NCI-H2081 treated with DMSO at 0.1 percent for 48 hours (cell line): ENCODE measurements at places on chromosomes 13 and 19.
A peak's percentile ranks its signal among the peaks of the same experiment; 100 is the strongest.

DNA sequence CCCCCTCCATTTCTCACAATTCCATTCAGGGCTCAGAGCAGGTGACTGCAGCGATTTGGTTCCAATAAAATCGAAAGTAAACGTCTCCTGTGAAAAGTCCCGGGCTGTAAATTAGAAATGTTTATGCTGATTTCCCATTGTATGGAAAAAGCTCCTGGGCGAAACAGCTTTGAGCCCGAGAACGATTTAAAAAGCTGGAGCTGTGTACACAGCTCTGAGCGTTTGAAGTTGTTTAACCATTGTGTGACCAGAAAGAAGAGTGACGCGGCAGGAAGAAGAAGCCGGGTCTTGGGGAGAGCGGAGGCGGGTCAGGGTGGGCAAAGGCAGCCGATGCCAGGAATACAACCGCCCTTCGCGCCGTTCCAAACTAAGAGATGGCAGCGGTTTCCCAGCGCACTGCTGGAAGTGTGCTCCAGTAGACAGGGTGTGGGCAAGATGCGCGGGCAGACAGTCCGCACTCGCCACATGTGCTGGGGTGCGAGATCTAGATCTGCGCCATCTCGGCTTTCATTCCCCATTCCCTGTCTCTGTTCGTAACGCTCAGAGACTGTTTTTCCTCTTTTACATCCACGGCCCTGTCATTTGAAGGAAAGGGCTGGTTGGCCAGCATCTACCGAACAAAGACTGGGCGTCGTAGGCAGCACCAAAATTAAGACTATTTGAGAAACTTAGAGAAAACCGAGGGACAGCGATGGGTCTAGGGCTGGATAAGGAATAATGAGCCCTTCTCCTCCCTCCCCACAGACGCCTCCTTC, 960 bp upstream of the GSX1 start:
- DNase-seq = no peak

GRCh38 chr13:110533771-110534670, 27.5 kb downstream of the RAB20 start:
- DNase-seq = no peak

DNA sequence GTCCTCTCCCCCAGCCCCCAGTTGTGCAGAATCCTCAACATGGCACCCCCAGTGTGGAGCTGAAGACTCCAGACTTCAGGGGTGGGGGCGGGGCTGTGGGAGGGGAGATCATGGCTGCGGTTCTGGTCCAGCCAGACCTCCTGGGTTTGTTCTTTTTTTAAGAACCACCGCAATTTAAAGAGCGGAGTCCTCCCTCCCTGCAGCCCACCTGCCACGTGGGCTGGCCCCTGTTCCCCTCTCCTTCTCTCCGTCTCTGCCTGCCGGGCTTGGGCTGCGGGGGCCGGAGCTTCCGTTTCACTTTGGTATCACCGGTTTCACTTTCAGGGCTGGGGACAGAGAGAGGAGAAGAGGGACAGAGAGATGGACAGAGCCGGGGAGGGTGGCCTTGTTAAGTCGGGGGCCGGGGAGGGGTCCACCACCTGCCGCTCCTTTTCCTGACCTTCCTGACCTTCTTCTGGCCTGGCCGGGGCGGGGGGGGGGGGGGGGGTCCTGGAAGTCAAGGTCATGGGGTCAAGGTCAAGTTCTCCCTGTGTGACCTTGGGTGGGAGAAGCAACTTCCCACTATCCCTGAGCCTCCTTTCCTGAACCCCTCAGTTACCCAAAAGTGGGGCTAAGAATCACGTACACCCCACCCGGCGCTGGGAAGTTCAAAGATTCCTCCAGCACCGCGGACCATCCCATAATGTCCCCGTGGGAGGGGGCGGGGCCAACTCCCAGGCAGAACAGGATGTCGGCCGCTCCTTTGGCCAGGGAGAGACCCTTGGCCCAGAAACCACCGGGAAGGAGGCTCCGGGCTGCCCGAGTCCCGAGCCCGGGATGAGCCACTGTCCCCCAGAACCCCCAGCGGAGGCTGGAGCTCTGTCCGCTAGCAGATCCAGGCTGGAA, 11.3 kb upstream of the ZBTB7A start:
- DNase-seq = no peak

GRCh38 chr13:74190999-74191398, 56.8 kb upstream of the KLF12 start:
- DNase-seq = no peak

GRCh38 chr13:56561327-56561726, 579.4 kb upstream of the PRR20A start:
- no peak for DNase-seq

DNA sequence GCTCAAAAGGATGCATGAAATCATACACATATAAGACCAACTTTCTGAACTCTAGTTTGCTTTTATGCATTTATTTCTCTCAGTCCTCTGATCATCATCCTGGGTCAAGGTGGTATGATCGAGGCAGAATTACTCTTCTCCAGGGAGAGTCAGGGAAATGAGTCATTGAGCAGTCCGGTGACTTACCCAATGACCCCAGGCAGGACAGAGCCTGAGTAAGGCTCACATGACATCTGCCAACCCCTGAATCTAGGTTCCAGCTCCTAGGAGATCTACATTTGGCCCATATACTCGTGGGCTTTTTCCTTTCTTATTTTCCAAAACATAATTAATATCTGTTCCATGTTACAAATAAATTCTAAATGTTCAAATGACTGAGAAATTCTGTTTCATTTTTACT, 502.3 kb downstream of the FOXO1 start:
- DNase-seq = no peak

GRCh38 chr13:98476538-98476966, 100.4 kb downstream of the STK24 start:
- no peak for DNase-seq

- no peak for DNase-seq
Observed at GRCh38 chr19:16067205-16067938, 8.9 kb upstream of the TPM4 start.

DNA sequence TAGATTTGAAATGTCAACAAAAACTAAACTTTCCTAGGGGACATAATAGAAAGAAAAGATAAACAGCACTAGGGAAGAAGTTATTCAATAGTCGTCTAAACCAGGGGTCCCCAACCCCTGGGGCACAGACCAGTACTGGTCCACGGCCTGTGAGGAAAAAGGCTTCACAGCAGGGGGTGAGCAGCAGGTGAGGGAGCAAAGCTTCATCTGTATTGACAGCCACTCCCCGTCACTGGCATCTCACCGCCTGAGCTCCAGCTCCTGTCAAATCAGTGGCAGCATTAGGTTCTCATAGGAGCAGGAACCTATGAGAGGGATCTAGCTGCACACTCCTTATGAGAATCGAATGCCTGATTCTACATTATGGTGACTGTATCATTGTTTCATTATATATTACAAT, 382.7 kb downstream of the MYO16 start:
- no peak for DNase-seq

- no peak for DNase-seq
Observed at GRCh38 chr19:55157064-55157908, at the start of gene TNNI3. TNNI3 (minus strand) TSS chr19:55157732; CDS start chr19:55157589, 143 bp downstream.

GRCh38 chr19:1608359-1609102, 3.3 kb upstream of the UQCR11 start:
- no peak for DNase-seq

GRCh38 chr19:33620611-33621010, 1.1 kb upstream of the CHST8 start:
- DNase-seq = no peak

DNA sequence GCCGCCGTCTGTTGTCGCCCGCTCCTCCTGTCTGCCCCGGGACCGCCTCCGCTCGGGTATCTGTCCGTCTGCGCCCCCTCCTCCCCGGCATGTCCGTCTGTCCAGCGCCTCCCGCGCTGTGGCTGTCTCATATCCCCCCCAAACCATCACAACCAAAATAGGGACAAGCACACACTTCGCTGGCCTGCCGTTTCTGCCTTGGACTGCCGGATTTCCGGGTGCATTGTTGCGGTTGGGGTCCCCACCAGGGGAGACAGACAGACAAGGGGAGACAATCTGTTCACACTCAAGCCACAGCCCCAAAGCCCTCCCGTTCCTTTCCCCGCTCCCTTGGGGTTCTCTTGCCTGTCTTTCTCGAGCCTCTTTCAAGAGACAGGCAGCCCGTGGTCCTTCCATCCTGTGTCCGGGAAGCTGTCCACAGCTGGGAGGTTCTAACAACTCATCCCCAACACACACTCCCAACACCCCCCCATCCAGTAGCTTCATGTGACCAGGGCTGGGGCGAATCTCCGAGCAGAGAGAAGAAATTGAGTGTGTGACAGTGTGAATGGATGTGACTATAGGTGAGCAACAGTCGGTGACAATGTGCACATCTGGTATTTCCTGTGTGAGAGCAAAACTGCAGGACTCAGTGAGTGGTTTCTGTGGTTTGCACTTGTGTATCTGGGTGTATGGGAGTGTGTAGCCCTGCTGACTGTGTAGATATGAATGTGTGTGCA, 16.5 kb upstream of the FOSB start:
- DNase-seq = no peak

- no peak for DNase-seq
Observed at GRCh38 chr19:35352448-35353304, 5.0 kb downstream of the FFAR1 start.

- DNase-seq = no peak
Observed at GRCh38 chr19:13873834-13874515, 3.0 kb upstream of the NANOS3 start.

- no peak for DNase-seq
Observed at GRCh38 chr19:46844067-46844489, 6.6 kb downstream of the AP2S1 start.

GRCh38 chr19:42531313-42531712, 3.0 kb upstream of the CEACAM1 start:
- DNase-seq = no peak

DNA sequence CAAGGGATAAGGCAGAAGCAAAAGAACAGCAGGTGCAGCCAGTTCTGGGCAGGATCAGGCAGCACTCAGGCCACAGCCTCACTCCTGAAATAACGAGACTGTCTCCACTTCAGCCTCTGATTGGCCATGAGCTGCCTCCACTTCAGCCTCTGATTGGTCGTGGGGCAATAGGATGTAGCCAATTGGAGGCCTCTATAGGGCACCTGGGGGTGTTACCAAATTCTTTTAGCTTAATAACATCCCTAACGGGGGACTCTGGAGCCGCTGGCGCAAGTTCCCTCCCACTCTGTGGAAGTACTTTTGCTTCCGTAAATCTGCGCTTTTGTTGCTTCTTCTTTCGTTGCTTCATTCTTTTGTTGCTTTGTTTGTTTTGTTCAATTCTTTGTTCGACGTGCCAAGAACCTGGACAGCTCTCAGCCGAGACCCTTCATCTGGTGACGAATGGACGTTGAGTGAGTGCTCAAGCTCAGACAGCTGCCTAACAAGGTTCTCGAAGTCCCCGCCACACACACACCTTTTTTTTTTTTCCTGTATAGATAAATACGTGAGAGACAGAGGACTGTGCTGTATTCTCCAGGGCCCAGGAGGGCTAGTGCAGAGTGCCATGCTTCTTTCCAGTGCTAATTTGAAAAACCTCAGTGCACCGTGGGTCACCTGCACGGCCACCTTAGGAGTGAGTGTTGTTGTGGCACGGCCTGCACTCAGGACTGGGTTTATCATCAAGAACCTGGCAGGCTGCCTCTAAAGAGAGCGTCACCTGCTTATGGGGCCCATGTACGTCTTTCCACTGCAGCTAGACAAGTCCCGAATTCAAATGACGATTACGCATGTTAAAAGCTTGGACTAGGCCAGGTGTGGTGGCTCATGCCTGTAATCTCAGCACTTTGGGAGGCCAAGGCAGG, 32.0 kb upstream of the TUBGCP3 start:
- no peak for DNase-seq

- peak; percentile 87 for DNase-seq
Observed at GRCh38 chr19:1205114-1206099, at the start of gene STK11. STK11 (plus strand) TSS chr19:1205778; CDS start chr19:1206914, 1,136 bp downstream.

- no peak for DNase-seq
Observed at GRCh38 chr13:35927567-35928021, 203.6 kb downstream of the DCLK1 start.

GRCh38 chr19:7926021-7926726, at the start of gene CTXN1:
CTXN1 (minus strand) TSS chr19:7926135; CDS start chr19:7925538, 597 bp downstream.
- no peak for DNase-seq

DNA sequence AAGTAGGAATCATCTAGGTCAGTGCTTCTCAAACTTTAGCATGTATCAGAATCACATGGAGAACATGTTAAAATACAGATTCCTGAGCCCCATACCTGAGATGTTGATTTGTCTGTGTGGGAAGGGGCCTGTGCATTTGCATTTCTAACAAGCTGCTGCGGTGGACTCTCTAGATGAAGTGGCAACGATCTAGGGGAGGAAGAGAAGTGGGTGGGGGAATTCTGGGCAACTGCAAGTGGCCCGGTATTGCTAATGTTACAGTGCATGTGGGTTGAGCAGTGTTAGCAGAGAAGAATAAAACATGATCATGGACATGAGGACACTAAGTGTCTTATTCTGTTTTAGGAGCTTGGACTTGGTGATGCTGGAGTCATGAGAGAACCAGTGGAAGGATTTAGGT, 329.0 kb downstream of the OLFM4 start:
- DNase-seq = no peak

DNA sequence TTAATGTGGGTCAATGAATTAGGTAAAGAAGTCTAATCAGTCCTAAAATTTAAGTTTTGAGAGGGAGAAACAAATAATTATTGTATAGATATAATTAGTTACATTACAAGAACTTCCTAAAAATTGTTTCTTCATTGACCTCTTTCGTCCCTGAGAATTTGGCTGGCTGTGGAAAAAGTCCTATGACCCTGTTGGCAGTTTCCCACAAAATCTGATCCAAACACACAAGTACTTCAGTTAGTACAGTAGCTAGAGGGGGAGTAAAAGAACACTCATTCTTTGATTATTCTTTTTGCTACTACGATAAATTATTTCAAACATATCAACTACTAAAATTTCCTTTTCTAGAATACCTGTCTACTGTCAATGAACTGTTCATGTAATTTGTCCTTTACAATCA, 11.3 kb downstream of the POSTN start:
- DNase-seq = no peak

GRCh38 chr19:3792114-3792513, 5.9 kb upstream of the MATK start:
- DNase-seq = no peak

- DNase-seq = no peak
Observed at GRCh38 chr13:24906268-24906667, 142.3 kb downstream of the RNF17 start.

DNA sequence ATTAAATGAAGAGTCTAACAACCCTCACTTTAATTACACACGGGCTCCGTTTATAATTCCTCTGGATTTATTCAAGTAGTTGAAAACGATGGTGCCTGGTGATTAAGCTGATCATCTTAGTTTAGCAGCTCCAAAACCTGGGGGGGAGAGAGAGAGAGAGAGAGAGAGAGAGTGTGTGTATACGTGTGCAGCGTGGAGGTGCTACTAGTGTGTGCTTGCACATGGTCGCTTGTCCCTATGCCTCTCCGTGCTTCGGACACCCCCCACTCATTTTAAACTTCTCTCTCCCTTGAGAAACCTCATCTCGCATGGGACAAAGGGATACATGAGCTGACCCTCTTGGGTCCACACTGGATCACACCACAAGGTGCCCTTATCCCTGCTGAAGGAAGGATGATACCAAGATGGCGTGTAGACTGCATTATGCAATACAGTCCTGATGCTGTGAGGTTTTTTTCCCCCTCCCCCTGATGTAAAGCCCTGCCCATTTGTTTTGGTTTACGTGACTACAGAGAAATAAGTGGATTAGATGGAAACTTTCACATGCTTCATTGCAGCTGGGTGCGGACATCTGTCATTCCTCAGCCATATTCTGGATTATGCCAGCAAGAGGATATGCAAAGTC, 320.8 kb downstream of the ZNF536 start:
- DNase-seq = no peak
